ENCODE measurements at places on chromosomes 11 and 22.

DNA sequence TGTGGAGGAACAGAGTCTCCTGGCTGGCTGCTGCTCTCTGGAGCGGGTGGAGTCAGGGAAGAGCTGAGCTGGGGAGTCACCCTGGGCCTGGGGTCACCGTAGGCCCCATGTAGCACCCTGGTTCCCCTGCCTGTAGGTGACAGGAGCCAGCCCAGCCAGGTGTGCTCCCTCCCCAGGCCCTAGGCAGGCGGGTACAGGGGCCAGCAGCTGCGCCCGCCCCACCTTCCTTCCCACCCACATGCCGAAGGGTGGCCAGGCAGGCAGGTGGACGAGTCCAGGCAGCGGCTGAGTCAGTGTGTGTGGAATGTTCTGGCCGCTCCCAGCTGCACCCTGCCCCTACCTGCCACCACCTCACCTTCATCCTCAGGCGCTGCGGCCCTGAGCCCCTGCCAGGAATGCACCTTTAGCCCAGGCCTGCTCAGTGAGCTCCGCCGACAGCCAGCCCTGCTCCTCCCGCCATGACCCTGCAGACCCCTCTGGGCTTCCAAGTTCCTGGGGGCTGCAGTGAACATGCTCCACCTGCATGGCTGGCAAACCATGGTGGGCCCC lies 654 bp upstream of the SYT8 start:
- DNase-seq = no peak

DNA sequence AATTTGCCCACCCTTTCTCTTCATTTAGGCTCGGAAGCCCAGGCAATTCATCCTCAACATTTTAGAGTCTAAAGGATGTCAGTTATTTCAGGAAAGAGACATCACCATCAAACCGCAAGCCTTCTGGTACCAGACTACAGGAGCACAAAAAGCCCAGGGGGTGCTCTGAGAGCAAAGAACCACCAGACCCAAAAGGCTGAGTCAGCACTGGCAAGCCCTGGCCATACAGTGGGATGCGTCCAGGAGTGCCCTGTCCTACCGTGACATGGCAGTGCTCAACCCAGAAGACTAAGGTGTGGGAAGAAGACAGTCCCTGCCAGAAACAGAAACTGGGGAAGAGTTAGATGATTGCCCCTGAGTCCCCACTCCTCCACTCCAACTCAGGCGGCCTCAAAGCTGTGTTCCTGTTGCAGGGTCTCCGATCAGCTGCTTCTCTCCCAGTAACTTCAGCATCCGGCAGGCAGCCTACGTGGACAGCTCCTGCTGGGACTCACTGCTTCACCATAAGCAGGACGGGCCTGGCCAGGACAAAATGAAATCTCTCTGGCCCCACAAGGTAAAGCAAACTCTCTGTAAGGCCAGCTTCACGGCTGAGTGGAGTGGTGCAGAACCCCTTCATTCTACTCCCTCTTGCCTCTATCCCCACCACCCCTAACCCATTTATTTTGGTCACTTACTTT lies 1.5 kb downstream of the PANX3 start:
- no peak for DNase-seq

- no peak for DNase-seq
These were observed 1.5 kb downstream of the ZNF143 start for GRCh38 chr11:9462172-9462799.

DNA sequence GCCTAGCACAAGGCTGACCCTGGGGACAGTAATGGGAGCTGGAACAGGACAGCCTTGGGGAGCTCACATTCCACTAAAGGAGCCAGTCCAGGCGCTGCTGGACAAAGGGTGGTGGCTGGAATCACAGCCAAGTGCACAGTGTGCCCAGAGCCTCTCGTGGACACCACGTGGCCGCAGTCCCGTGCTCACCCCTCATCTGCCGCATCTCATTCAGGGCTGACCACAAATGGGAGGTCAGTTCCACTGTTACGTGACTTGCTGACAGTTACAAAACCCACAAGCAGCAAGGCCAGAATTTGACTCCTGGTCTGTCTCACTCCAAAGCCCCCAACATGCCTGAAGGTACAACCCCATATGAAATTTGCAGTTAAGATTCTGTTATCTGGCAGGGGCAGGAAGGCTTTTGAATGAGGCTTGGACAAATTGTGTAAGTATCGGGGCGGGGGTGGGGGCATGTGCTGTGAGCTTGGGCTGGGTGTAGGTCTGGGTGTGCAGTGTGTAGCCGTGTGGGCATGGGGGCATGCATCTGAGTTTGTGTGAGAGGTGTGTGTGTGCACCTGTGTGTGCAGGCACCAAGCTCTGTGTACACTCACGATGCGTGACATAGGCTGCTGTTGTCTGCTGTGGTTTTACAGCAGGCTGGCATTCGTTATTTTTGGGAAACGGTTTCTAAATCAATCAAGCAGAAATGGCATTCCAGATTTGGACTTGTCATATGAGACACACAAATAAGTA lies 301.7 kb downstream of the BRD1 start:
- DNase-seq = peak; percentile 66

- DNase-seq = no peak
These were observed 10.6 kb upstream of the GAB2 start for GRCh38 chr11:78428266-78428636.

DNA sequence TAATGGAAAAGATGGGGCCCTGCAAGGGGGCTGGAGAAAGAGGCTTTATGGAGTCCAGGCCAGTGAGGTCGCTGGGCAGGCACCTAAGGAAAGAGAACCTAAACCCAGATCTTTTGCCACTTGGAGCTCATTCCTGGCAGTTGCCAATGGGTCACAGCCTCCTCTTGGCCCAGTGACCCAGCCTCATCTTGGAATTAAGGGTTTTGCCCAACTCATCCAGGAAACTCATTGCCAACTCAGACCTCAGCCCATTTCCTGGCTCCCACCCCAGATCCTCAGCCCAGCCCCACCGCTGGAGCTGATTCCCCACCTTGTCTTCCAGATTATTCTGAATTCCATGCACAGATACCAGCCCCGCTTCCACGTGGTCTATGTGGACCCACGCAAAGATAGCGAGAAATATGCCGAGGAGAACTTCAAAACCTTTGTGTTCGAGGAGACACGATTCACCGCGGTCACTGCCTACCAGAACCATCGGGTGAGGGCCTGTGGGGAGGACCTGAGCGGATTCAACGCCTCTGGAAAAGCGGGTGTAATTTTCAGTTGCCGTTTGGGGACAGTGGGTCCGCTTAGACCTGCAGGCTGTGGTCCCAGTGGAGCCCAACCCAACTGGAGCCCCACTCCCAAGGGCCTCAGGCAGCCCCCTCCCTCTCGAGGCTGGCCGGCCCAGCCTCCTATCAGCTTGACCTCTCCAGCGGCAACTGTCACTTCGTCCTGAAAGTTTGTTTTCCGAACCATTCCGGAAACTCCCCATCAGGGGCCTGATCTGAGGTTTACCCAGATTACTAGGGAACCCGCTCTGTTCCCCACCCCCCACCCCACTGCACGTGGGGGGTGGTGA lies 4.3 kb downstream of the TBX1 start:
- no peak for DNase-seq

DNA sequence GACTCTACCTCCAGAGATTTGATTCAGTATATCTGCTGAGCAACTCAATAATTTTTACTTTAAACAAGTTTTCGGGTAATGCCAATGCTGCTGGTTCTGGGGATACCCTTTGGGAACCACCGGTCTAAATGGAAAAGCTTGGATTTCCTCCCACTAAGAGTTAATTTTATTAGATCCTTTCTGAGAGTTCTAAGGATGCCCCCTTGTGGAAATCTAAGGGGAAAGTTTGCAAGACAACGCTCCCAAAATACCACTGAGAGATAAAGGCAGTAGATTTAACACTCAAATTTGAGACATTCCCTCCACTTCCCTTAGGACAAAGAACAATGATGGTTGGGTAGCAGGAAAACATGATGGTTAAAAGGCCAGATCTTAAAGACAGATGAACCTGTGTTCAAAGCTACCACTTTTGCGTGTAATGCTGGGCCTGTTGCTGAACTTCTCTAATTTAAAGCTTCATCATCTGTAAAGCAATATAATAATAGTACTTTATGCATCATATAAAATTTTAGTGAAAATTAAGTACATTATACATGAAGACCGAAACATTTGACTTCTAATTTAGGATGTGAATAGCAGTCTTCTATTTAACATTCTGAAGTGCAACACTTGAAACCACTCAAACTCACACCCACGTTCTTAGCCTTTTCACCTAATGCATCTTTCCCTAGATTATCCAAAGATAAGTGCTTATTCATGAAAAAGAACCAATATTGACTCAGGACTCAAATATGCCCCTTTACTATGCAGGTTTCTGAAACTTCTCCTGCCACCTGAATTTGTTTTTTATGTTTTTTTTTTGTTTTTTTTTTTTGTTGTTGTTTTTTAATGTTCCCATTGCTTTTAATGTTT lies 110.1 kb upstream of the LUZP2 start:
- DNase-seq = no peak

GRCh38 chr11:6862961-6863360 lies at the start of gene OR10A2:
TSS of gene OR10A2 (plus strand) at chr11:6863057. CDS start at chr11:6869755, 6,698 bp downstream.
- no peak for DNase-seq

DNA sequence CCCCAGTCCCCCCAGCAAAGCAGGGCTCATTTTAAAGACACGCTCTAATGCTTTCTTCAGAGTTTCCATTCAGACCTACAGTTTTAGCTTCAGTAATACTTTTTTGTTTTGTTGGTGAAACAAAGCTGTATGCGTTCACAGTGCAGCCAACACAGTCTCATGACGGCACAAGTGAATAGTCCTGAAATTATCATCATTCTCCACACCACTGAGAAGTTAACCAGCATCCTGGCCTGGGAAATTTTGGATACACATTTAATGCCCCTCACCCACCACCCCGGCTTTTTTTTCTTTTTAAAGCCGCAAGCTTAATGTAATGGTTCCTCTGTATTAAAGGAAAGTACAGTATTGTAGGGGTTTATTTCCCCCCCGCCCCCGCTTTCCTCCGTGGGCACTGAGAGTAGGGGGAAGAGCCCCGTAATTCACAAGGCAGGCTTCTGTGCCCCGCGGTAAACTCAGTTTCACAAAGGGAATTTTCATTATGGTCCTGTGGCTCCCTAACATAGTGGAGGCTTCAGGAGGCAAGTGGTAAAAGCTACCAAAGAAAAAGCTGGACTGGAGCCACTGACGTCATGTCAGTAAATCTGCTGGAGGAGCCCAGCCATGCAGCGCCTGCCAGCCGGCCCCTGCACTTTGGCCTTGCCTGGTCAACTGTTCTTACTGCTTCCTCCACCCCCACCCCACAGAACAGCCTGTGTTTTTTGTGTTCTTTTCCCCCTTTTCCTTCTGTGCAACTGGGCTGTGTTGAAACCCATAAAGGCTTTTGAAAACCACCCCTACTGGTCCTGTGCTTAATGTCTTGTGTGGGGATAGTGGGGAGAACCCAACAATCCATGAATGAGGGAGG lies 18.2 kb downstream of the TEAD1 start:
- peak; percentile 56 for DNase-seq

DNA sequence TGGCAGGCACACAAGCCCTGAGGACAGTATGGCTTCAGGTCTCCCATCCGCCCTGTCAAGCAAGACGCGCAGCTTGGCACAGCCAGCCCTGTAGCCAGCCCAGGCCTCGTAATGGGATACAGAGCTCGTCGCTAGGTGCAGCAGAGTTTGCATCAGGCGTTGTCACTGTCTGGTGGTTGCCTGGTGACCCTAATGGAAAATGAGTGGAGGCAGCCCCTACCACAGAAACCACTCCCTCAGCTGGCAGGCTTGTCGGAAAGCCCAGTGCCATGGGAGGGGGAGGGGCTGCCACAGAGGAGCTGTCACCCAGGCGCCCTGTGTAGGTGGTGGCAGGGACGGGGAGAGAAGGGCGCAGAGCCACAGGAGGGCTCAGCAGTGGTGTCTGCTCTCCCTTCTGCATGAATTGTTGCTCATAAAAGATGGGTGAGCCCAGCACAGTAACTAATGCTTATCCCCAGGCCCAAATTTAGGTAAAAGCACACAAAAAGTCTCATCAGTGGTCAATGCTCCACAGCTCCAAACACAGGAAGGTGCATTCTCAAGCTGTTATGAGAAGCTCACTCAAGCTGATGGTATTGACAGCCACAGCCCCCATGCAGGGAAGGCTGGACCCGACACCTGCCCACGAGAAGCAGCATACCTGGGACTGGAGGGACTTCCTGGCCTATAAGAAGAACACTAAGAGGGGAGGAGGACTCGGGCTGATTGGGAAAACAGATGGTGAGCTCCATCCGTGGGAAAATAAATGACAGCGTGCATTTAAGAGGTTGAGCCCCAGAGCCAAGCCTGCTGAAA lies 164.6 kb downstream of the ETS1 start:
- no peak for DNase-seq

DNA sequence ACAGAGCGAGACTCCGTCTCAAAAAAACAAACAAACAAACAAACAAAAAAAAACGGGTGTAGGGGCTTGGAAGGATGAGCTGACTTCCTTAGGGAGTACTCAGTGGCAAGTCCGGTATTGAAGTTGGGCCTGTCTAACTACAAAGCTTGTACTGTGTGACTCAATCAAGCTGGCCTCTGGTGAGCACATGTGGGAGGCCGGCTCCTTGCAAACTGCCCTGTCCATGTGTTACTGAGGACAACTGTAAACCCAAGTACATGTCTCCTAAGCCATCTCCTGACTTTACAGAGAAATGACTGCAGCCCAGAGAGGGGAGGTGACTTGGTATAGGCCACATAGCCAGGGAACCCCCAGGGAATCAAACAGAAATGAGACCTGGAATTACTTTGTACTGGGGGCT lies 11.6 kb downstream of the RIBC2 start:
- no peak for DNase-seq

GRCh38 chr11:2273311-2273710 lies 2.9 kb upstream of the ASCL2 start:
- no peak for DNase-seq

DNA sequence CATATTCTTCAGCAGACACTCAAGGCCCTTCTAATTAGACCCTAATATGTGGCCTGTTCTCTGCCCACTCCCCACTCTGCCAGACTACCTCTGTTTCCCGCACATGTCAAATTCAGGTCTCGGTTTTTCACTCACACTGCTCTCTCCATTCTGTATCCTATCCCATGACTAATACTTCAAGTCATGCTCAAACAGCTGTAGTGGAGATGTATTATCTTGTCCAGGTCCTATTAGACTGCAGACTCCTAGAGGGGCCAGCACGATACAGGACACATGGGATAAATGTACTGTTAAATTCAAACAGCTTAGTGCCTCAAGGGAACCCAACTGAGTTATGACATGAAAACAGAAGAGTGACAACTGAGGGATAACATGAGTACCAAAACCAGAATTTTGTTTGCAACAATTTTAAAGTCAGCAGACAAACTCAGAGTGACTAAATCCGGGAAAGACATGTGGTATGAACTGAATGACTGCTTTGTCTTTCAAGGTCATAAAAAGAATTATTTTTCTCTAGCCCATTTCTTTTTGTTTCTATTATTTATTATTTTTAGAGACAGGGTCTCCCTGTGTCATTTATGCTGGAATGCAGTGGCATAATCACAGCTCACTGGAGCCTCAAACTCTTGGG lies 20.5 kb downstream of the ATP6V1E1 start:
- DNase-seq = no peak

DNA sequence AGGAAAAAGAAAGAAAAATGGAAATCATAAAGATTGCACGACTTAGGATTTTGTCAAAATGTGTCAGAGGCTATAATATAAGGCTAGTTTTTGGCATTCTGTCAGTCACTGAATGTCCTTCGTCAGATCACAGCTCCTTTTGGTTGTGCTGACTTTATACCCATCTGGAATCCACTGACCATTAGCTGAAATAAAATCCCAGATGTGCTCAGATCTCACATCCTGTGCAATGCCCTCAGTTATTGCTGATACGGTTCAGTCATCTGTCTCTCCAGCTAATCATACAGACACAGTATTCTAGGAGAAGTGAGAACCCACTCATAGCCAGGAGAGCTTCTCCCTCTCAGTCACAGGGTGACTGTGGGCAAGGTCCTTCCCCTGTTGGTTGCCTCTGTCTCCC lies 11.5 kb downstream of the CD44 start:
- no peak for DNase-seq

- no peak for DNase-seq
These were observed 38.4 kb upstream of the CLMP start for GRCh38 chr11:123233280-123233974.

Data from dorsolateral prefrontal cortex (tissue), 122 donors.